HTR-8/SVneo (cell line): ENCODE measurements at places on chromosomes 5 and 9.

DNA sequence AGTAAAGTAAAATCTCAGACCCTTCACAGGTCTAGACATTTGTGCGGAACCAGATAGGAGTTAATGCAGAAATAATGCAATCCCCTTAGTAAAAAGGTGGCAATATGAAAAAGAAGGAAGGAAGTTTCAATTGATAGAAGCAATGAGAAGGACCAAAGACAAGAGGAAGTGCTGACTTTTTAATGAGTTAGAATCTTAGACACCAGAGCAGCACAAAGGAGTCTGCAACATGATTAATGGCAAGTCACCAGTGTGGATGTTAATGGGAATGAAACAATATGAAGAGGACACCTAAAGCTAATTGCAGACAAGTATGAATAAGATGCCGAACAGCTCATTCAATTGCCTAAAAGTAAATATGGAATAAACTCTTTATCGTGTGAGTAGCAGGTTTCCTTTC is 50.9 kb downstream of the MEGF9 start:
- no peak for DNase-seq

GRCh38 chr5:9479990-9480389 is 65.9 kb downstream of the SEMA5A start:
- no peak for DNase-seq

GRCh38 chr5:35405938-35406337 is 175.7 kb upstream of the PRLR start:
- no peak for DNase-seq

- no peak for DNase-seq
Measured at GRCh38 chr9:4211032-4211725, 88.7 kb downstream of the GLIS3 start.

GRCh38 chr5:35443803-35444595 is 173.7 kb upstream of the SPEF2 start:
- DNase-seq: no peak

DNA sequence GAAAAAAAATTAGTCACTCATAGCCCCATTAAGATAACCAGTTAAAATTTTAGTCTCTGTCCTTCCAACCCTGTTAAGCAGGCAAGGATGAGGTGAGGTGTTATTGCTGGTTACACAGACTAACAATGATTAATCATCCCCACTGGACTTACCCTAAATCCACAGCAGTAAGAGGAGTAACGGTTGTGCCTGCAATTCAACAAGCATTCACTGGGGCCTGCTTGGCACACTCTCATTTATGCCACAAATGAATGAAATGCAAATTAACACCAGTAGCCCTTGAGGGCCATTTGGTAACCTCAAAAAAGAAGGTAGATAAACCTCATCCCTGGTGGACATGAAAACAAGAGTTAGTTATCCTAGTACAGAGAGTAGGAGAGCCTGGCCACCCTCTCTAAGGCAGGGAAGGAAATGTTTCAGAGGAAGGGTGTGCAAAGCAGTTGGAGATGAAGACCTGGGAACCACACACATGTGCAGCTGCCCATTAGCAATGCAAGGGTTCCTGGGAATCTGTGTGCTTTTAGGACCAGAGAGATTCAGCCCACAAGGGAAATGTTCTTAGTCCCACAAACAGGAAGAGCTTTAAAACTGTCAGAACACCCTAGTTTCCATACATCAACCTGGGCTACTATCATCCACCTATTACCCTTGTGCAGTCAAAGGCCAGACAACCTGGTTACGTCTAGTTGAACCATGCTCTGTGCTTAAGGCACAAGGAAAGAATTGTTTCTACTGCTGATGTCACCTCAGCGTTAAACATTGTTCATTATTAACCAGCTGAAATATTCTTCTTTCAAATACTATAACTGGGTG is 7.7 kb downstream of the LHFPL2 start:
- no peak for DNase-seq

DNA sequence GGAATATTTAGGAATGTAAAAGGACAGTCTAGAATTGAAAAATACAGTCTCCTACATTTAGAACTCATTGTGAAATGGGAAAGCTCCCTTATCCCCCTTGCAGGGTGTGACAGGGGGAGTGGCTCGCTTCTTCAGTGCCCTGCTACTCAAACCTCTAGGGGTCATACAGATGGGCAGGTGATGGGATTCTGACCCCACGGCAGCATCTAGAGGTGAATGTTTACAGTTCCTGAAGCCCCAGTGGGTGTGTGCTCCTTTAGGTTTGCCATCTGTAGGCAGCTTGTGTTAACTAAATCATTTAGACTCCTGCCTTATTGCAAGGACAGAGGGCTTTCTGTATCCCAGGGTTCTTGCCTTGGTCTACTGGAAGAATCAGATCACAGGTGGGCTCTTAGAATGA is 271.0 kb upstream of the MPDZ start:
- DNase-seq: no peak

DNA sequence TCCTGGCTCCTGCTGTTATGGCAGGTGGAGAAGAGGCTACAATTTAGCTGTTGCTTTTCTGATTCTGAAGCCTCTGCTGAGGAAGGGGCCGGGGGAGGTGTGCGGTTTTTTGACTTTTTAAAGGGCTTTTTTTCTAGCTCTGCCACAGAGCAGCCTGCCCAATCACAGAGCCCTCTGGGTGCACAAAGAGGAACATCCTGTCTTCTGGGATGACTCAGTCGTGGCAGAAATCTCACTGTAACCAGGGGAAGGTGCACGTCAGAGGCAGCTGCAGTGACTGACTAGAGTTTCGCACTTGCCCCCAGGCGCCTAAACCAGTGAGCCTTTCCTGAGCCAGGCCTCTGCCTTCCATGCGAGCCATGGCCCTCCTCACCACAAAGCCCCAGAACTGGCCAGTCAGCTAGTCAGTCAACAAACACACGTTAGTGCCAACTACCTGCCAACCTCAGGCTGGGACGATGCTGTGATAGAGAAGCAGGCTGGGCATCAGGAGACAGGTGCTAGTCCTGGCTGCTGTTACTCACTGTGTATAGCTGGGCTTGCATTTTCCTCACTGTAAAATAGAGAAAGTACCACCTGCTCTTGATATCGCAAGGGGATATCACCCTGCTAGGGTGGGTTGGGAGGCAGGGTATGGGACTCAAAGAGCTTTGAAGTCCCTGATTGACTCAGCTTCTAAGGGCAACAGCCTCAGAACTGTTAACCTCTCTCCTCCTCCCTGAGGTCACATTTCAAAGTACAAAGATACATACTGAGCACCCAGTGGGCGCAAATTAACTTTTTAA is 2.2 kb downstream of the AKNA start:
- peak; percentile 70 for DNase-seq

- no peak for DNase-seq
Measured at GRCh38 chr5:148386041-148386440, 2.3 kb downstream of the FBXO38 start.

DNA sequence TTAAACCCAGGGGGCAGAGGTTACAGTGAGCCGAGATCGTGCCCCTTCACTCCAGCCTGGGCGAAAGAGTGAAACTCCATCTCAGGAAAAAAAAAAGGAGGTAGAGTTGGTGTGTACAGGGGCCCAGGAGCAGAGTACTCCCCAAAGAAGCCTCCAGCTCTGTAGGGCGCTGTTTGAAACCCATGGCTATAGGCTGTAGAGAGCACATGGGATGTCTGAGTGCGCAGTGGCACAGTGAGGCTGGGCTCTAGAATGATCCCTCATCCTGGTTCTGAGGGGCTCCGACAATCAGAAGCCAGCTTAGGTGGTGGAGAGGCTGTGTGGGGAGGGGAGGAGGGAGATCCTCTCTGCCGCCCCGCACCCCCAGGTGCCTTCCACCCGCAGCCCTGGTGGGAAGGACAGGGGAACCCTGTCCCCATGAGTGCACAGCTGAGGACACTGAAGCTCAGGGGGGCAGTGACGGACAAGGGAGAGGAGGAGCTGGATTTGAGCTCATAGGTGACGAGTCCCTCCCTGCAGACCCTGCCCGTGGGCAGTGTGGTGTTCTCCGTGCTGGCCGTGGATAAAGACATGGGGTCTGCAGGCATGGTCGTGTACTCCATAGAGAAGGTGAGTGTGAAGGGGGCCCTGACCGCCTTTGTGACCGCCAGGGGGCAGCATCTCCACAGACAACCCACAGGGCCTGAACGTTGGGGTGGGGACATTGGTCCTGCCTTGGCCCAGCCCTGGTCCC is 24.6 kb downstream of the CDHR2 start:
- peak; percentile 77 for DNase-seq

GRCh38 chr5:171534043-171534895 is 114.8 kb downstream of the FGF18 start:
- DNase-seq: no peak

DNA sequence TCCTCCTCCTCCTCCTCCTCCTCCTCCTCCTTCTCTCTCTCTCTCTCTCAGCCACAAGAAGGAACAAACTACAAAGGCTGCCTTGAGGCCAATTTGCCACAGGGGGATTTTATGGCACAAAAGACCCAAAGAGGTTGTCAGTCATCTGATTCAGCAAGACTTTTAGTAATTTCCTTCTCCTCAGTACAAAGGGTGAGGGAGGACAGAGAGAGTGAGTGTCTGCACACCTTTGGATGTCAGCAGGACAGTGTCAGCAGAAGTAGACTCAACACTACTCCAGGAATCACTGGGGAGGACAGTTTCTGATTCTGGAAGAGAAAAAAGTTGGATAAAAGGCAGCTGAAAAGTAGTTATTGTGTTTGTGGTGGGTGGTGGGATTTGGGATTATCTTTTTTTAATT is 13.6 kb downstream of the TIMD4 start:
- no peak for DNase-seq

- no peak for DNase-seq
Measured at GRCh38 chr5:170147051-170147752, 41.5 kb downstream of the FOXI1 start.

DNA sequence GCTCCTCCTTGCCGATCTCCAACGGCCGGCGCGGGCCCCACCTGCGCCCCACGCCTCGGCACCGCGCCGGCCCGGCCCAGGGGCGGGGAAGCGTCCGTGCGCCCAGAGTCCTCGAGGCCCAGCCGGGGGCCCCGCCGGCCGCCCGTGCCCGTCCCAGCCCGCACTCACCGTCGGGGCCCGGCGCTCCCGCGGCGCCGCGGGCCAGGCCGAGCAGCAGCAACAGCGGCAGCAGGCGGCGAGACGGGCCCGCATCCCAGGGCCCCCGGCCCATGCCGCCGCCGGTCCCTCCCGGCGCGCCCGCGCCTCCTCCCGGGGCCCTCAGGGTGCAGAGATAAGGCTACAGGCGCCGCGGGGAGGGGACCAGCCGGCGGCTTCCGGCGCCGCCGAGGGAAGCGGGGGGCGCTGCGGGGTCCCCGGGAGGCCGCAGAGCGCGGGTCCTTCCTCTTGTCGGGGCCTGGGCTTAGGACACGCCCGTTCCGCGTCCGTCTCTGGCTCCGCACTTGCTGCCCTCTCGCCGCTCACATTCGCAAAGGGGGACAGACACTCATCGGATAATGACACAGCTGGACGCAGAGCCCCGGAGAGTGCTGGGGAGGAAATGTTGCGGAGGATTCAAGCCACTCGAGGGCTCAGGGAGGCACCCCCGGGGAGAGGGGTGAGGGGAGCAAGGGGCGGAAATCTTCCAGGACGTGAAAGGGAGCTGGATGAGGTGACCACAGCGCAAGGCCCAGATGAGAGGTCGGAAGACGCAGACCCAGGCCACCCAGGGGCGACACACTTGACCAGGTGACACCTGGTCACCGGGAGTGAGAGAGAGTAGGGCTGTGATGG is at the start of gene SUSD1:
Gene SUSD1, minus strand, starts transcription at position 333 of the 831 bp plus-strand sequence. Its CDS starts 62 bp downstream, at position 271.
- no peak for DNase-seq

GRCh38 chr5:36607114-36607571 is 737 bp downstream of the SLC1A3 start:
- DNase-seq: peak; percentile 39

GRCh38 chr5:126954981-126955380 is 75.4 kb downstream of the MARCHF3 start:
- no peak for DNase-seq

- peak; percentile 29 for DNase-seq
Measured at GRCh38 chr9:13942695-13943094, 371.2 kb downstream of the NFIB start.

GRCh38 chr5:158430166-158430797 is 571.3 kb upstream of the CLINT1 start:
- no peak for DNase-seq

DNA sequence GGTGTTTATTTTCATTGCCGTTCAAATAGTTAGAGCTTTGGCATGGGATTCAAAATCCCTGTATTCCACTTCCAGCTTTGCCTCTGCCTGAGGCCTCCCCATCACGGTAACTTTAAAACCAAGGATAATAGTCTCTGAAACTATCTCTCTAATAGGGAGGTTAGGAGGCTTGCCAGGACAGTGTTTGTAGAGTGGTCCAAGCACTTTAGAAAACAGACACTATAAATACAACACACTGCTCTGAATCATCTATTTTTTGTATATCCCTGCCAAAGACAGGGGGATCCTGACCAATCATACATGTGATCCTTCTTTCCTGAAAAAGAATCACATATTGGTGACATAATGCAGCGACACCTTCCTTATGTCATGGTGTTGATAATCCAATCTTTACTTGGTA is 326.8 kb downstream of the BNC2 start:
- no peak for DNase-seq

GRCh38 chr5:82465235-82465634 is 187.1 kb upstream of the RPS23 start:
- no peak for DNase-seq

DNA sequence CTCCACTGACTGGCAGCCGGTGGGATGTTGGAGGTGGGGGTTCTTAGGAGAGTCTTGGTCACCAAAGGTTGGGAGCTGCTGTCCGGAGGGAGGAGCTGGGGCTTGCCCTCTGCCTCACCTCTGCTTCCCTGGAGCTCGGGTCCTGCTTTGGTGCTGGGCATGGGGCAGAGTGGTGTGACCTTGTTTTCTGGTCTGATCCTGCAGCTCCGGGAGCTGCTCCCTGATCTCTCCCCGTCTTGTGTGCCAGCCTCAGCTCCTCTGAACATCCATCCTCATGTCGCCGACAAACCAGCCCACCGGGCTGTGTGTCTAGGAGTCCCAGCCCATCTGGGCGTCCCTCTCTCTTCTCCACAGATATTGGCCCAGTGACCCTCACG is 18.7 kb downstream of the HMCN2 start:
- no peak for DNase-seq

GRCh38 chr9:27398982-27399653 is 102.2 kb upstream of the EQTN start:
- DNase-seq: no peak

DNA sequence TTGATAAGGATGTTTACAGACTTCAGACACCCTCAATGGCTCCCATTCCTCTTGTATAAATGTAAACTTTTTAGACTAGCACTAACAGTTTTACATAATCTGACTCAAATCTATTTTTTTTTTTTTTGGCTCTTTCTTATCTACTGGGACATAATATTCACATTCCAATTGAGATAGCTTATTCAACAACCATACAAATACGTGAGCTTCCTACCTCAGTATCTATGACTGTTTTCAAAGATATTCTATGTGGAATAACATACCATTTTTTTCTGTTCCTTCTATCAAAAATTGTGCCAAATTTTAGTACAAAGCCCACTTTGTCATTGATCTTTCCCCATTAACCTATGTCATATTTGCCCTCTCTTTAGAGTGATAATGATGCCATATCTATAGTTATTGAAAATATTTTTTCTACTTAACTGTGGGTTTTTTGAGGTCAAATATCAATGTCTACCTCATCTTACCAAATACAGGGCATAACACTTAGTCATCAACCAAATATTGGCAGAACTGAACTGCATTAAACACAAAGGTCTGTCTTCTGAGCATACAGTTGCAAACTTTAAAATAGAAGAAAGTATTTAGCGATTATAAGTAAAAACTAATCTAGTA is 482.6 kb downstream of the PTPRD start:
- no peak for DNase-seq

GRCh38 chr9:12993466-12993865 is 218.6 kb downstream of the LURAP1L start:
- no peak for DNase-seq

- no peak for DNase-seq
Measured at GRCh38 chr5:72448368-72448767, 58.8 kb downstream of the ZNF366 start.
